ENCODE measurements at places on chromosomes 4 and X. TPM values are rescaled to one million over a fixed set of nuclear protein-coding genes. Genes with fewer than 3 reads are reported as not detected.

The PPBP gene
- polyA plus RNA-seq = not detected

The NIPAL1 gene
- polyA plus RNA-seq = 0.86 TPM

The USP26 gene
- polyA plus RNA-seq = not detected

The ADH1B gene
- polyA plus RNA-seq = not detected

The PITX2 gene
- not detected for polyA plus RNA-seq

The TCP11X1 gene
- polyA plus RNA-seq = not detected

The POLN gene
- polyA plus RNA-seq = 0.17 TPM

The HSFX4 gene
- not detected for polyA plus RNA-seq

The SPOCK3 gene
- not detected for polyA plus RNA-seq

The ABCE1 gene
- 92.3 TPM for polyA plus RNA-seq

The KCNE5 gene
- not detected for polyA plus RNA-seq

The SYNPO2 gene
- polyA plus RNA-seq = 0.08 TPM

The GPR50 gene
- not detected for polyA plus RNA-seq

The RHOXF1 gene
- not detected for polyA plus RNA-seq

The SSX3 gene
- not detected for polyA plus RNA-seq

The EDA2R gene
- 0.22 TPM for polyA plus RNA-seq

The PCDH19 gene
- not detected for polyA plus RNA-seq

The EIF2S3 gene
- 126 TPM for polyA plus RNA-seq

The TLR10 gene
- polyA plus RNA-seq = 0.33 TPM

The PGRMC1 gene
- polyA plus RNA-seq = 17.6 TPM

The NSG1 gene
- 19.7 TPM for polyA plus RNA-seq

The LNX1 gene
- polyA plus RNA-seq = 0.48 TPM

The CSN3 gene
- not detected for polyA plus RNA-seq

The SAT1 gene
- 67.9 TPM for polyA plus RNA-seq

The EREG gene
- polyA plus RNA-seq = not detected

The EPHA5 gene
- polyA plus RNA-seq = not detected

The UBL4A gene
- 65.7 TPM for polyA plus RNA-seq

Data from naive thymus-derived CD4-positive, alpha-beta T cell (primary cell).